ENCODE measurements at places on chromosomes 4 and X. TPM values are rescaled to one million over a fixed set of nuclear protein-coding genes. Genes with fewer than 3 reads are reported as not detected.

Gene SH3D19
- 54.4 TPM for total RNA-seq

Gene RBM46
- total RNA-seq: not detected

Gene SPATA18
- 10.5 TPM for total RNA-seq

Gene TNMD
- 9.0 TPM for total RNA-seq

Gene KCND1
- 1.5 TPM for total RNA-seq

Gene VCX2
- total RNA-seq: not detected

Gene TIMM8A
- total RNA-seq: 8.5 TPM

Gene PHKA1
- total RNA-seq: 4.3 TPM

Gene SHISA3
- total RNA-seq: not detected

Gene UBE2A
- total RNA-seq: 22.1 TPM

Gene LUZP4
- total RNA-seq: not detected

Gene ELOVL6
- total RNA-seq: 17.1 TPM

Gene GUCY1B1
- total RNA-seq: 2.0 TPM

Gene SHROOM4
- total RNA-seq: 3.0 TPM

Gene SLC25A31
- total RNA-seq: not detected

Gene PPEF1
- 2.3 TPM for total RNA-seq

Gene SPANXA1
- not detected for total RNA-seq

Gene SLITRK4
- total RNA-seq: 0.95 TPM

Gene ADGRL3
- 6.5 TPM for total RNA-seq

Gene IL13RA1
- 20.7 TPM for total RNA-seq

Gene TMSB15C
- total RNA-seq: 0.25 TPM

Gene PPBP
- not detected for total RNA-seq

Gene IGFBP7
- total RNA-seq: 129 TPM

Gene SUPT20HL2
- not detected for total RNA-seq

Gene GAGE12J
- not detected for total RNA-seq

Gene DKK2
- total RNA-seq: 1.4 TPM

Gene MTCP1
- 1.7 TPM for total RNA-seq

Gene GPR82
- not detected for total RNA-seq

Gene ARMCX2
- total RNA-seq: 5.7 TPM

Gene FAM241A
- total RNA-seq: 3.3 TPM

Gene DUSP9
- total RNA-seq: not detected

Gene SLC7A11
- 1.8 TPM for total RNA-seq

Gene MAGIX
- total RNA-seq: 8.0 TPM

Gene MAGED4B
- total RNA-seq: 5.1 TPM

Gene PRR32
- not detected for total RNA-seq

Gene TMPRSS11E
- 9.9 TPM for total RNA-seq

Gene CCDC149
- total RNA-seq: 7.6 TPM

Gene MAGEA2
- not detected for total RNA-seq

Gene MAGEB3
- total RNA-seq: not detected

Gene SHOX
- 0.16 TPM for total RNA-seq

All from suprapubic skin (tissue), 4 donors.